Activated CD4-positive, alpha-beta T cell treated with anti-CD3 and anti-CD28 coated beads for 36 hours (primary cell): ENCODE measurements at places on chromosomes 7 and 10. TPM values are rescaled to one million over a fixed set of nuclear protein-coding genes. Genes with fewer than 3 reads are reported as not detected.

The COPG2 gene
- 23.5 TPM for total RNA-seq

The C10orf53 gene
- total RNA-seq: not detected

The CCZ1 gene
- 90.2 TPM for total RNA-seq

The OPN1SW gene
- total RNA-seq: not detected

The UNC5B gene
- total RNA-seq: 0.05 TPM

The C10orf62 gene
- total RNA-seq: not detected

The AKR1C8 gene
- not detected for total RNA-seq

The CLRN3 gene
- not detected for total RNA-seq

The NXPH1 gene
- not detected for total RNA-seq

The POT1 gene
- total RNA-seq: 33.9 TPM

The HIBADH gene
- total RNA-seq: 20.3 TPM

The ST8SIA6 gene
- not detected for total RNA-seq

The KLLN gene
- 0.30 TPM for total RNA-seq

The TMEM130 gene
- 0.23 TPM for total RNA-seq

The TMEM270 gene
- not detected for total RNA-seq

The TLL2 gene
- 0.02 TPM for total RNA-seq

The SLC18A3 gene
- not detected for total RNA-seq

The DYDC1 gene
- total RNA-seq: not detected

The CC2D2B gene
- total RNA-seq: 0.23 TPM

The ZNF853 gene
- total RNA-seq: 1.3 TPM
